Cerebellar cortex (tissue), 1 donor: ENCODE measurements at places on chromosomes 3 and 15.

DNA sequence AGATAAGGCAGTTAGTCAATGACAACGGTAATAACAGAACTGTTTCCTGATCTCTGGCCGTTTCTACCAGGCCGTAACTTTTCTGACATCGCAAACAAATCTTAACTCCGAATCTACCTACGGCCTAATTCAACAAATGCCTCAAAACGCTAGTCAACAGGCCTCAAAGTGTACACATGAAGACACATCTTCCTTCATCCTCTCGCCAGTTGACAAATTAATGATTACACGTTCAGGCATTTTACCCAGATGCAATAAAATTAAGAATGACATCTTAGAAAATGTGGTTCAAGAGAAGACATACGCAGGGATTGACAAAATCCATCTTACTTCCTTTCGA lies 1.5 kb downstream of the SFMBT1 start:
- DNase-seq, result no peak

- DNase-seq, result peak; percentile 46
Measured at GRCh38 chr3:114877378-114878113, 269.5 kb downstream of the ZBTB20 start.

- no peak for DNase-seq
Measured at GRCh38 chr3:69409831-69410230, 23.9 kb upstream of the FRMD4B start.

- DNase-seq, result peak; percentile 36
Measured at GRCh38 chr3:114155370-114155821, 23.5 kb downstream of the DRD3 start.

DNA sequence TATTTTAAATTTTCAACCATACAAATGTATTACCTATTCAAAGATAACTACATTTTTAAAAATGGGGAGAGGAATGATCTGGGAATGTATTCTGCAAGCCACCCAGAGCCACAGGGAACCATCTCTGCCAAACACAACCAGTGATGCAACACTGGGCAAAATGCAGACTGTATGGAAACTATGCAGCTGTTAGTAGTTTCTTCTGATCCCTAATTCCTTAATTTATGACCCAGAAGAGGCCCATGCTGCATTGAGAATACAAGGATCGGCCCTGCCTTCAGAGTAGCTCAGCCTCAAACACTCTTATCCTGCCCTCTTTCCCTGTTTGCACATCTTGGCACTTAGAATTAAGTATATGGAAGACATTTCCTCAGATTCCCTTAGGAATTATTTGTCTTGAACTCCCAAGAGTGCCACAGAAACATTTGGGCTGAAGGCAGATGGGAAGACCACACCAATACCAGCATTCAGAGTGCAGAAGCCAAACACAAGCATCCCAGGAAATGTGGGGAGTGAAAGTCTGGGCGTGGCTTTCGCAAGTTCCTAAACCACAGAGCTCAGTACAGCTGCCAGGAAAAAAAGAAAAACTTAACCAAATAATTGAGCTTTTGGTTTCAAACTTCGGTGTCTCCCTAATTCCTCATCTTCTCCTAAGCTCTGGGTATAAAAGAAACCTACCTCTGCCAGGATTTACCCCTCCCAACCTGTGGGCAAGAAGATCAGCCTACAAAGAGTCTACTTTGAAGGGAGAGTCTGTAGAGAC lies 5.3 kb downstream of the SNUPN start:
- DNase-seq, result no peak
